ENCODE measurements at places on chromosomes 6 and 20.

GRCh38 chr20:40339661-40340449 is 349.2 kb downstream of the MAFB start:
- no peak for DNase-seq

- DNase-seq, result no peak
These were observed 896 bp upstream of the RNASET2 start for GRCh38 chr6:166957087-166957804.

DNA sequence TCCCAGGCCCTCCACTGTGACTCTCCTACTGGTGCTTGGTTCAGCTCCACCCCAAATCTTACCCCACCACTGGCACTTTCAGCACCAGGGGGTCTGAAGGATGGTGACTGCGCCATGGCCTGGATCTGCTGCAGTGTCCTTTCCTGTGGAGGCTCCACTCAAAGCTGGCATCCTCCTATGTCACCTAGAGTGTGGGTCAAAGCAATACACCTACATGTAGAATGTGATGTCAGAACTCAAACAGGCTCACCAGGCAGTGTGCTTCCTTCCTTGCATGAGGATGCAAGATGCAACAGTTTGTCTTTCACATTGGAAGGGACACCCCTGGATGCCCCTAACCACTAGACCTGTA is 32.8 kb upstream of the MICB start:
- DNase-seq, result no peak

GRCh38 chr6:89050155-89050554 is 30.4 kb upstream of the PNRC1 start:
- DNase-seq, result no peak

DNA sequence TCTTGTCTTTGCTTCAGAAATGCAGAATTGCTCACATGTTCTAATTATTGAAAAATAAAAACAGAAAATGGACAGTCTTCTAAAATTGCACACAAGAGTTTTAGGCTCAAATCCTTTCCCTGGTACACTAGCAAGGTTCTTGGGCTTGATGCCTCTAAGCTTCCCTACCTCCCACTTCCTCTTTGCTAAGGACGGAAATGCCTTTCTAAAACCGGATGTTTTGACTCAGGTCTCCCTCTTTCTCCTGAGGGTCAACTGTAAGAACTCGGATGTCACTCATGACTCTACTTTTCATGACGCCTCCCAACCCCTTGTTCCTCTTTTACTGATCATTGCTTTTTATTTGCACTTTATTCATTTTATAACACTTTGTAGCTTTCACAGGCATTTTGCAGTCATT is 613.5 kb downstream of the C6orf118 start:
- DNase-seq, result no peak

DNA sequence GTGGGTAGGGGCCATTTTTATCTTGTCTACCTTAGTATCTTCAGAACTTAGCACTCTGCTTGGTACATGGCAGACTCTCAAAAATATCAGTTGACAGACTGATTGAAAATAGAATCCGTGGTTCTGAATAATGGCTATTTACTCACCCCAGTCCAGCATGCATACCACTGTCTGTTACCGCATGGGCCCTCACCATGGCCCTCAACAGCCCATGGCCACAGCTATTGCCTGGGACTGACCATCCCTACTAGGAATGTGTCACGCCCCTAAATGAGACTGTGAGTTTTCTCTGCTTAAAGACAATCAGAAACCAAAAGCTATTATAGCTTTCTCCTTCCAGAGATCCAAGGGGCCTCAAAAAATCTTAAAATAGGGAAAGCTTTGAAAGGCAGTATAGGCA is 207.7 kb downstream of the ATXN1 start:
- DNase-seq, result no peak

GRCh38 chr6:63690221-63690620 is 54.6 kb downstream of the PHF3 start:
- DNase-seq, result no peak

DNA sequence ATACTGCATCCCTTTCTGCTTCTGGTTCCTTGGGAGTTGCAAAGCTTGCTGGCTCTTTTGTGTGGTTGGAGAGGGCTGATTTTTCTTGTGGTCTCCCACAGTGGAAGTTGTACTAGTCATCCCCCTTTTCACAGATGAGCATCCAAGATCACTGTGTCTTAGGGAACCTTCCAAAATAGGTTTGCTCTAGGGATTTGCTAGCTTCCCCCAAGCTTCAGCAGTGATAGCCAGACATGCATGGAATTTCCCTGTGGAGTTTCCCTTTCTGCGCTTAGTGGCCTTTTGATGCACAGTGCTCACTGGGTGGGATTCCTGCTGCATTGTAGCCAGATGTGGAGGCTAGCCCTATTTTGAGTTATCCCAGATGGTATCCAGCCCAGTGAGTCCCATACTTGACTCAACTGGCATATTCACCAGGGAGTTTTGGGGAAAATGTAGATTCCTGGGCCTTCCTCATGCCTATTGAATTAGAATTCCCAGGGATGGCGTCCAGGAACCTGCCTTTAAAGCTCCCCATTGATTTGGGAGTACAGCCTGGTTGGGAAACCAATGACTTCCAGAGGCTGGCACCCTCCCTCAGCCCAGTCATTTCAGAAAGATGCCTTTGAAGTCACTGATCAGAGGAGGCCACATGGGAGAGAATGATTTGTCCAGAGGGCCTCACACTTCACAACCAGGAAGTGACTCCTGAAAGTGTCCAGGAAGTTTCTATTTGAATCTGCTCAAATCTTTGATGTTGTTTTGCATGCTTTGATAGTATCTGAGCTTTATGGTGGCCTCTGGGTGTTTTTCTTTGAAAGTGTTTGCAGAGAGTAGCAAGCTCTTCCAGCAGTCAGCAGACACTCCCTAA is 25.9 kb downstream of the PPARD start:
- peak; percentile 8 for DNase-seq

DNA sequence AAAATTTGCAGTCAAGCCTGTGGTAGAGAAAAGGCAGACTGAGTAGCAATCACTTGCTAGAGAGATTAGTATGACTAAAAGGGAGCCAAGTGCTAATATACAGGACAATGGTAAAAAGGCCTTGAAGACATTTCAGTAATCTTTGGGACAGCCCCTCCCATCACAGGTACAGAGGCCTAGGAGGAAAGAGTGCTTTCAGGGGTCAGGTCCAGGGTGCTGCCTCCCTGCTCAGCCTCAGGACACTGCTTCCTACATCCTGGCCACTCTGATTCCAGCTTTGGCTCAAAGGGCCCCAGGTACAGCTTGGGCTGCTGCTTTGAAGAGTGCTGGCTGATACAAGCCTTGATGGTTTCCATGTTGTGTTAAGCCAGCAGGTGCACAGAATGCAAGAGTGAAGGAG is 543.5 kb downstream of the MMUT start:
- no peak for DNase-seq

DNA sequence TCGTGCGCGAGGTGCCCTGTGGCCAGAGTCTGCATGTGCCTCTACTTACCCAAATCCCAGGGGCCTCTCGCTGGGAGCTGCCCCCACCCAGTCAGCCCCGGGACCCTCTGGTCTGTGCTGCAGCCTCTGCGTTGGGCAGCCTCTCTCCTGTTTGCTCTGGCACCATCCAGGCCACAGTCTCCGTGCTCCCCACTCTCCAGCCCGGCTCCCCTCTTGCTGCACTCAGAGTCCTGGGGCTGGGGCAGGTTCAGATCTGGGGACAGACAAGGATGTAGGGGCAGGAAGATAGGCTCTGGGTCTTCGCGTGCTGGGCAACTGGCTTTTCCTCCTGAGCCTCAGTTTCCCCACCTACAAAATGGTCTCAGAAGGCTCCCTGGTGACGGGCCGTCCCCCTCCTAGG is 70.8 kb upstream of the GATA5 start:
- DNase-seq, result no peak

DNA sequence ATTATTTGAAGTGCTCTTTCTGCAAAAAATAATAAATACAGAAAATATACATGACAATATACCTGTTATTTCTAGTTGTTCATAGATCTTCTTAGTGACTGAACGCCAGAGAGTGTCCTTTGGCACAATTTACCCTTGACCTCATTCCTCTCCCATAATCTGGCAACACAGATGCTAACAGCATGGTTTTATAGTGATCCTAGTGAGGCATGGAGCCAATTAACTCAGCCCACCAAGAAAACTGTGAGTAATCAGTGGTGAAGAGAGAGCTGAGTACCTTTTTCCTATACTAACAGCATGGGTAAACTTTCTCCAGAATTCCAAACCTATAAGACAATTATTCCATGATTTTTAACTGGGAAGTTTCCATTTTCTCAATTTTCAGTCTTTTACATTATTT is 61.0 kb downstream of the VGLL2 start:
- DNase-seq, result no peak

GRCh38 chr6:134340179-134340975 is 22.5 kb upstream of the SGK1 start:
- DNase-seq, result no peak

DNA sequence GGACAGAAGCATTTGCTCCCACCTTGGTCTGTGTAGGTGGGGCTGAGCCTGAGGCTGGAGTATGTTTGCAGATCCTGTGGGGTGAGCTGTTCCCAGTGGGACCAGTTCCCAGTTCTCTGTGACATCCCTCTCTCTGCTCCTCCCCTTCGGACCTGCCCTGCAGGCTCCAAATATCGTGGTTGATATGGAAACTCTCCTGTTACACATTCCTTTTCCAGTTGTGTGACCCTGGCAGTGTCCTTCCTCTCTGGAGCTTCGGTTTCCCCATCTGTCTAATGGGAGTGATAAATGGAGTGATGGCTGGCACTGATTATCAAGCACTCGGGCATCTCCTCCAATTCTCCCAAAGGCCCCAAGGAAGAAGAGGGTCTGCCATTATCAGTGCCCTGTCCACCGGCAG is 15.7 kb upstream of the TGM2 start:
- no peak for DNase-seq

DNA sequence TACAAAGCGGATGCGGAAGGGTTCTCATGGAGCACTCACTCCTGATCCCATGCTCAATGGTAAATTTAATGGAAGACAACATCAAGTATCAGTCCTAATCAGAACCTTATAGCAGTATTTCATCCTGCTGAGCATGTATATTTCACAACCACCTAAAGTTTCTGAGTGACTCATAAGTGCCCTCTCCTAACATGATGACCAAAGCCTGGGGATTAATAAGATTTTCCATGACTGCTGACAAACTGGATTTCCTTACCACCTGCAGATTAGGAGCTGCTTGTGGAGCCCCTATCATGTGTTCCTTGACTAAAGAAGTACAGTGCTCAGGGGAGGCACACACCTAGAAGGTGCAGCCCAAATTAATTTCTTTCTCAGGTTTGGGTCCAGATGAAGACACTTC is 112.8 kb downstream of the INSM1 start:
- no peak for DNase-seq

DNA sequence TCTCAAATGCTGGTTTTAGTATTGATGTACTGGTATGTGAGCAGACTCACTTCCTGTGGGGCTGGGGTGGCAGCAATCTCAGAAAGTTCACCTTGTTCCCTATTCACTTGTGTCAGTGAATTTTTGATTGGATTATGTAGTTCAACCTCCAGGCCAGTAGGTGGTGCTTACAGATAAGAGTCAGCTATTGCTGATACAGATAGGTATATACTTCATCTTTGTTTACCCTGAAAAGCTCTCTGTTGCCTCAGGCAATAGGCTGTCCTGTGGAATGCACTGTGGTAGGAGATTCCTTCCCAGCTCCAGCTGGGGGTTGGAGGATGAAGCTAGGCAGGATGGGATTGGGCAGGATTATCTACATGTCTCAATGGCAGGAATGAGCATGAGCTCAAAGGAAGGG is 851.2 kb upstream of the EYS start:
- DNase-seq, result peak; percentile 50

GRCh38 chr6:154441995-154442310 is 68.5 kb downstream of the CNKSR3 start:
- DNase-seq, result no peak

DNA sequence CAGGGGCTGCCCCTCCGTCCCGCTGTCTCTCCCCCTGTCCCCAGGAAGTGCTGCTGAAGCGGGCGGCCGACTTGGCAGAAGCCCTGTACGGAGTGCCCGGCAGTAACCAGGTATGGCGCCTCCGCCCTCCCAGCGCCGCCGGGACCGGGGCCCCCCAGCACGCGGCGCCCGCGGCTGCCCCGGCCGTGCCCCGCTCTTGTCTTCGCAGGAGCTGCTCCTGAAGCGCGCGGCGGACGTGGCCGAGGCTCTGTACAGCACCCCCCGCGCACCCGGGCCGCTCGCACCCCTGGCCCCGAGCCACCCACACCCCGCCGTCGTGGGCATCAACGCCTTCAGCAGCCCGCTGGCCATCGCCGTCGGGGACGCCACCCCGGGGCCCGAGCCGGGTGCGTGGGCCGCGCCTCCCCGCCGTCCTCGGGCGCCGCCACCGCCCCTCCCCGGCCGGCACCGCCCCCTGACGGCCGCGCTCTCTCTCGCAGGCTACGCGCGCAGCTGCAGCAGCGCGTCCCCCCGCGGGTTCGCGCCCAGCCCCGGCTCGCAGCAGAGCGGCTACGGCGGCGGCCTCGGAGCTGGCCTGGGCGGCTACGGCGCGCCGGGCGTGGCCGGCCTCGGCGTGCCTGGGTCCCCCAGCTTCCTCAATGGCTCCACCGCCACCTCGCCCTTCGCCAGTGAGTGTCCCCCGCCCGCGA is 48.4 kb downstream of the CPXM1 start:
- no peak for DNase-seq

GRCh38 chr6:113870917-113871316 is 13.8 kb downstream of the MARCKS start:
- DNase-seq, result no peak

DNA sequence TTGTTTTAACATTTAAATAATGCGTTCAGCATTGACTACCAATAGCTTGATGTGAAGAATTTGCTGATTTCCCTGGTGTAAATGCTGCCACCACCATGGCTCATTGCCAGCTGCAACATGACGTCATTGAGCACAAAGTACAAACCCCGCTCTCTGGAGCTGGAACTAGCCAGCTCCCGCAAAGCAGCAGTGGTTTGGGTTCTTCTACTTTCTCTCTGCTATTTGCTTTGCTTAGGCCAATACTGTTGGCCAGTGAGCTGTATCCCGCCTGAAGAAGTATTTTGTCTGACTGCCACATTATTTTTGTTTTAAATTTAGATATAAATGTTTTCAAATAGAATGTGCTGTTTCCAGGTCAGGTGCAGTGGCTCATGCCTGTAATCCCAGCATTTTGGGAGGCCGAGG is 47.4 kb upstream of the KIF13A start:
- peak; percentile 30 for DNase-seq

GRCh38 chr6:157632821-157633220 is 190.2 kb upstream of the SNX9 start:
- DNase-seq, result no peak

DNA sequence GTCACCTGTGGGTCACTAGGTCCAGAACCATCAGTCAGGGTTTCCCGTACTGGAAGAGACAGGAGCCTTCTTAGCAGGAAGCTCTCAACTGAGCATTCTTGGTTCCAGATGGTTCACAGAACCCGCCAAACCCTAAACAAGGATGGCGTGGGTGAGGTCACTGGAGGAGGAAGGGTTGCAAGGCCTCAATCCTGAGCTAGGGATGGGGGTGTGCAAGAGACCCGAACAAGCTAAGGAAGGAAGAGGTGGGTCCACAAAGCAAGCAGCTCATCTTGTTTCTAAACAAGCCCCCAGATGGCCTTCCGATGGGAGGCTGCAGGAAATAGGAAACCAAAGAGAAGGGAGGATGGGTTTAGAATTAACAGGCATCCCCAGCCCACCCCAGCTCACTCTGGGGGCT is 92.7 kb downstream of the PREX1 start:
- DNase-seq, result no peak
